Activated CD8-positive, alpha-beta memory T cell treated with anti-CD3 and anti-CD28 coated beads for 1 hour (primary cell): ENCODE measurements at places on chromosomes 2 and 18.
A peak's percentile ranks its signal among the peaks of the same experiment; 100 is the strongest.

GRCh38 chr2:85185431-85185940, 52.3 kb downstream of the TCF7L1 start:
- no peak for DNase-seq

DNA sequence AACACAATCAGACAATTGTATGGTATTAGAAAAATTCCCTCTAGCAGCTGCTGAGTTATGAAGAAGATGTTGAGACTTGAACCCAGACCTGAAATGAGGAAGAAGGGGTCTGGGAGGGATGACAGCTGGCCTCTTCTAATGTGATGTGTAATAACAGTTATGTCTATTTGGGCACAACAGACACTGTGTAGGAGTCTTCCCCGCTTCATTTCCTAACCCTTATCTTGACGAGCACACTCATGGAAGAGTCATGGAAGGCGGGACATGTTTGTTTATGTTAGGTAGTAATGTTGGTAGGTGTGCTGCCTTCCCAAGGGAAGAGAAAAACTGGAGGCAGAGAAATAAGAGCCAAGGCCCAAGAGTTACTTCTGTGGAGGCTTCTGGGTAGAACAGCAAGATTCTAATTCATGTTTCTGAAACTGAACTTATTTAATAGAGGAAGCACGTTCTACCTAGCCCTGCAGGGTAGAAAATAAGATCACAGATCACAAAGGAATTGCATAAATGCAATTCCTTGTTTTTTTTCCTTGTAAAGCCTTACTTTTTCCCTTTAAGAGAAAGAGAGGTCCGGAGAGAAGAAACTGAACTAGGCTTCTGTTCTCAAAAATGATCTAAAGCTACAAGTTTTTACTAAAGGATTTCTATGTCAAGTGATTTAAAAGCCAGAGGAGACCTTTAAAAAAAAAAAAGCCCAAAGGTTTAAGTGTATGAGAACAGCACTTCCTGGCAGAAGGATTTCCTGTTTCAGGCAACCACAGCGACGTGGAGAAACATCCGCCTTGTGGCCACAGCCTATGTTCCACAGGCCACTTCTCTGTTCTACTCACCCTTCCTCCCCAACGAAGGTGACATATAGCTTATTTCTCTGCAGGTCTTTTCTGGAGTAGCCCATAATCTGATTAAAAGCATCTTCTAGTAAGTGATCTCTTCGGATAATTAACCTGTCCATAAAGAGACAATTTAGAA, 68.5 kb upstream of the STK17B start:
- peak; percentile 58 for DNase-seq

DNA sequence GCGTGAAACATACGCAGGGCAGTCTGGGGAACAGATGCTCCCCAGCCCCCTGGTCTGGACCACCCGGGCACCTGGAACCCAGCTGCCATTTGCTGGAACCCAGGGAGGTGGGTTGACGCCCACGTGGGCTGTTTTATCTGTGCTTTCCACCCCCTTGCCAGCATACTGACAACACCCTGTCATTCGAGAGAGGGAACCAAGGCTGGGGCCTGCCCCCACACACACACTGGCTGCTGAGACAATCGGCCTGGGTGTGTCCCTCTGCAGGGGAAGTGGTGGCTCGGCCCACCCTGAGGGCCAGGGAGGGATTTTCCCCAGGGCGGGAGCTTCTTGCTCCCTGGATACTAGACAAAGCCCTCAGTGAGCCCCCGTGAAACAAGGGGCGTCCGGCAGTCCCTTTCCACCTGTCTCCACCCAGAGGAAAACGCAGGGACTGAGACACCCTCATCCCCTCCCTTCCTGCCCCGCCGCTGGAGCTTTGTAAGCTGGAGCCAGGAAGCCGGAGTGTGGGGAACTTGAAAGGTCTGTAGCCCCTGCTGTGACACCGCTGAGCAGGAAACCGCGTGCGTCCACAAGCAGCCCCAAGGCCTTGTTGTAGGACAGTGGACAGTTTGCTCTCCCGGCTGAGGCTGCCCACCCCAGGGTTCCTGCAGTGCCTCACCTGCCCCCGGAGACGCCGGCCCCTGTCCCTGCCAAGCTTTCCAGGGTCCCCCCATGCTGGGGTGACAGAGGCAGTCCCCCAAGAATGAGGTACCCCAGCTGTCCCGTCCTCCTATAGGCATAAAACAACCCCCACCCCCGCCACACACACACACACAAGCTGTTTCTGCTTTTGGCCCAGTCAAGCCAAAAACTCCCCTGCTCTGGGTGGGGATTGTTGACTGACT, 14.1 kb upstream of the KLF11 start:
- no peak for DNase-seq

- no peak for DNase-seq
Observed at GRCh38 chr18:35143622-35144596, 96.9 kb upstream of the ZNF397 start.

- DNase-seq, result peak; percentile 52
Observed at GRCh38 chr2:237421542-237422116, 7.7 kb upstream of the COL6A3 start.

GRCh38 chr18:68414407-68414806, 300.5 kb downstream of the TMX3 start:
- no peak for DNase-seq
